ENCODE measurements at places on chromosomes 5 and 9.

GRCh38 chr9:18269561-18269960, 204.4 kb upstream of the ADAMTSL1 start:
- no peak for DNase-seq

DNA sequence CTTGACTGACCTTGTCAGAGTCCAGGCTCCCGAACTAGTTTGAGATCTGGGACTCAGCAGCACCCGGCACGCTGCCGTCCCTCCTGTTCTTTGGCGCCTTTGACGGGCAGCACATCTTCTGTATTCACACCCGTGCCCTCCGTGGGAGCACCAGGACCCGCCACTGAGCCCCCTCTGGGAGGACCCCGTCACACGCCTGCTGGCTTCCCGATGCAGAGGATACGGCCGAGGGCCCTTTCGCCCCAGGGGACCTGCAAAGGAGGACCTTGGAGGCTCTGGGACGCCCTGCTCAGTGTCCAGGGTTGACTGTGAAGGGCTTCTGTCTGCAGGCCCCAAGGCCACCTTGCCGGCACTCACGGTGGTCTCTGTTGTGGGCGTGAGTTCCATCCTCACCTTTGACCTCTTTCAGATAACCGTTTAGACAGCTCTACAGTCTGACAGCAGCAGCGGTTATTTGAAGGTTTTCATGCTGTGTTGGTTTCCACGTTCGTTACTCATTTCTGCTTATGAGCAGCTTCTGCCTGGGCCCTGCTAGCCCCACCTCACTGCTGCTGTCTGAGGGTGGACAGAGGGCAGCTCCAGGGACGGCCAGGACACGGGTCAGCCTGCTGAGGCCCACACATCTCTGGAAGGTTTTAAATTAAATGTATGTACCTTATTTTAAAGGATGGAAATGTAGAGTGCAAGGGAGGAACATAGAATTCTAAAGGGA, 12.6 kb upstream of the EXOC3 start:
- DNase-seq, result no peak

DNA sequence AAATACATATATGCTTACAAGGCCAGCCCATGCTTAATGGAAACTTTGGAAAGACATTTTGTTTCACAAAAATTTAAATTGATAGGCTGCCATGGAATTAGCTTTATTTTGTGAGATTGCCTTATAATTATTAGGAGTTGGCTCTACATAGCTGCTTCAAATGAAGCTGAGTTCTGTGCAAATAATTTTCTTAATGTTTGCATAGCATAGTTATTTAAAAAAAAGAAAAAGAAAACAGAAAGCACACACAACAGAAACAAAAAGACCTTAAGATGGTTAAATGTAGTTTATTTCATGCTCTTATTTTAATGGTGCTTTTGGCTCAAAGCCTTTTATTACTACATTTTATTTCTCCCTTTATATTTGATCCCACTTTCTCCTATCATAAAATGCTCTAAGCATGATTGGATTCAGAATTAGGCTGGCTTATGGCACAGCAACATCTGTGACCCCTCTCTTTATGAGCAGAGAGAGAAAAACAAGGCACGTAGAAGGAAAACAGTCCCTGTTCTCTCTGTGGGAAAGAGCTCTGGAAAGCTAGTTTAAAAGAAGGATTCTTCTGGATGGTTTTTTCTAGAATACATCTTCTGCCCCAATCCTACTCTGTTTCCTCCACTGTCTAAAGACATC, 530.5 kb downstream of the NTRK2 start:
- no peak for DNase-seq

- DNase-seq, result no peak
These were observed 46.9 kb downstream of the AHRR start for GRCh38 chr5:368183-369084.

DNA sequence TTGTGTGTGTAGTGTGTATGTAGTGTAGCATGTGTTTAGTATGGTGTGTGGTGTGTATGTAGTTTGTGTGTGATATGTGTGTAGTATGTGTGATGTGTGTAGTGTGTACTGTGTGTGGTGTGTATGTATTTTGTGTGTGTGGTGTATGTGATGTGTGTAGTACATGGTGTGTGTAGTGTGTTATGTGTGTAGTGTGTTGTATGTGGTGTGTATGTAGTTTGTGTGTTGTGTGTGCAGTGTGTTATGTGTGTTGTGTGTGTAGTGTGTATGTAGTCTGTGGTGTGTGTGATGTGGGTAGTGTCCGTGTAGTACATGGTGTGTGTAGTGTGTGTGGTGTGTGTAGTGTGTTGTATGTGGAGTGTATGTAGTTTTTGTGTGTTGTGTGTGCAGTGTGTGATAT, 40.0 kb downstream of the SYK start:
- no peak for DNase-seq

- no peak for DNase-seq
These were observed 4.6 kb downstream of the TEX48 start for GRCh38 chr9:114677418-114677817.

DNA sequence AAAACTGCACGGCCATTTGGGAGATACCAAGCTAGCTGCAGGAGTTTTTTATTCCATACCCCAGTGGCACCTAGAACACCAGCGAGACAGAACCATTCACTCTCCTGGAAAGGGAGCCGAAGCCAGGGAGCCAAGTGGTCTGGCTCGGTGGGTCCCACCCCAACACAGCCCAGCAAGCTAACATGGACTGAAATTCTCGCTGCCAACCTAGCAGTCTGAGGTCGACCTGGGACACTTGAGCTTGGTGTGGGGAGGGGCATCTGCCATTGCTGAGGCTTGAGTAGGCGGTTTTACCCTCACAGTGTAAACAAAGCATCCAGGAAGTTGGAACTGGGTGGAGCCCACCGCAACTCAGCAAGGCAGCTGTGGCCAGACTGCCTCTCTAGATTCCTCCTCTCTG, 108.9 kb upstream of the CHD1 start:
- DNase-seq, result peak; percentile 9

GRCh38 chr9:105405514-105406131, 42.2 kb upstream of the FSD1L start:
- peak; percentile 24 for DNase-seq

DNA sequence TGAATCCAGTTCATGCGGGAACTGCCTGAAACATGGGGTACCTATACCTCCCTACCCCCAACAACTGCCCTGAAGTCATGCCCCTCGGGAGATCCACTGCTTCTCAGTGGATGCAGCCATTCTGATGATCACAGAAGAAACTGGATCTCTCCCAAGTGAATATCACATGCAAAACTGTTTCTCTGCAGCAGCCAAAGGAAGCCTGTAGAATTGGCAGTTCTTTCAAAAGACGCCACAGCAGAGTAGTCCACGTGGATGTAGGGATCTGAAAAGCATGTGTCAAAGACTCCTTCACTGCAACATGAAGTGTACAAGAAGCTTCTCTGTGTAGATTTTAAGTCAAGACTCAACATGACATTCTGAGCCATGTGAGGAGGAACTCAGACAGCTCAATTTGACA, 286.7 kb downstream of the NR3C1 start:
- DNase-seq, result no peak

DNA sequence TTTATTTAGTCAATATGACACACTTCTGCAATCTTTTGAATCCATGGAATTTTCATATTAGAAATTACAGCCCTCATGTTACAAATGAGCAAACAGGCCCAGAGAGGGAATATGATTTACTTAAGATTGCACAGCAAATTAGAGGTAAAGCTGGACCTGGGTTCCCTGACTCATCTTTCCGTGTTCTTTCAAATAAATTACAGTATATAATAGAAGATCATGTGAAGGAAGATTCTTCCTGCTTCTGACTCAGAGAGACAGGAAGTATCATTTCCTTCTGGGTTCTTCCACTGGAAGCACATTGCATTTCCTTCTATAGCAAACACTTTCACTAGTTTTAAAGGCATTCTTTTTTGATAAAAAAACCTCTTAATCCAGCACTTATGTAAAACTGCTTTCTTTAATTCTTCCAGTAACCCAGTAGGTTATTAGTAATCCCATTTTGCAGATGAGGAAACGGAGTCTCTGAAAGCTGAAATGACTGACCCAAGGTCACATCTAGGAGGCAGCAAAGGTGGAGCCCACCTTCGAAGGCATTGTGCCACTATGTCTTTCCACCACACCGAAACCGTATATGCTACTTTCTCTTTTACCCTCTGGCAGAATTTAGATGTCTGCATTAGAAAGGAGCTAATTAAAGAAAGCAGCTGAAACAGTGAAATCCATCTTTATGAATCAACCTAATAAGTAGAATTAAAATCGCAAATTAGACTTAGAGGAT, 566.7 kb upstream of the KLF4 start:
- DNase-seq, result no peak

- no peak for DNase-seq
These were observed 6.7 kb upstream of the ZCCHC10 start for GRCh38 chr5:133032852-133033742.

DNA sequence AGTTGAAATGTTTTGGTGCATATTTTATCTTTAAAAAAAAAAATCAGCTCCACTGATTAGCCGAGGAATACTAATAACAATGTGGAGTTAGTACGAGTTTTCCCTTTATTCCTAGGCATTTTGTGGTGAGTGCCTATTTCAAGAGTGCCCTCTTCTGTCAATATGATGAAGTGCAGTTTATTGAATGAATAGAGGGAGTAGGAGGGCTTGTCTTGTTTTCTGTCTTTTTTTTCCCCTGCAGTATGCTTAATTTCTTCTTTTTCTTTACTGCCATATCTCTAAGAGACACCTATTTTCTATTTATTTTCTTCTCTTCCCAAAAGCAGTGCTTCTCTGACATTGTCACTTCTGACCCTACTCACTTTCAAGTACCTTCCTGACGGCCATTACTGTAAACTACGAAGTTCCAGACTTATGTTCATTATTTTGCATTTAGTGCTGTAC, 169.6 kb upstream of the PITX1 start:
- DNase-seq, result no peak

DNA sequence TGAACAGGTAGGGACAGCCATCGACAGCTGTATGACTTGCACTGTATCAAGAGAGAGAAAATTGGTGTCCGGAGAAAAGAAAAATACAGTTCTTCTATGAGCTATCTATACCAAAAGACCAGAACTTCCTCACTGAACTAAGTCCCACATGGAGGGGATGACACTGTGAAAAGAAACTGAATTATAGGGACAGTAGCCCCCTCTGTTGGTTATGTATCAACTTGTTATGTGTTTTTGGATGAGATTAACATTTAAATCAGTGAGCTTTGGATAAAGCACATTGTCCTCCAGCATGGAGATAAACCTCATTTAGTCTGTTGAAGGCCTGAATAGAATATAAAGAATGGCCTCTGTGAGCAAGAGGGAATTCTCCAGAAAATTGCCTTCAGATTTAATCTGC, 176.6 kb upstream of the SH3GL2 start:
- DNase-seq, result no peak

DNA sequence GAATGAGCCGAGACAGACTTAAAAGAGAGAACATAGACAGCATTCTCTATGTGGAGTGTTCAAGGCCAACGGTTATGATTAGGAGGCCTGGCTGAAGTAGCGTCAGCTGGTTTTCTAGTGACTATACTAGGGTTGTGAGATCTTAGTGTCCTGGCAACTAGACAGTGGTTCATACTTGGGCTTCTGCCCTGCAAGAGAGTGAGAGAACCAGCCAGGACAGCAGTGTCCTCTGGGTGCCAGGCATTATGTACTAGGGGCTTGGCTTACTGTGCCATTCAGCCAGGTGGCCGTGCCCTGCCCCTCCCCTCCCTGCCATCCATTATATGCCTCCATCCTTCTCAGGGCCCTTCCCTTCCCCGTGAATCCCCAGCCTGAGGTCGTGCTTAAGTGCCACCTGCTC, 56.8 kb downstream of the TRIO start:
- DNase-seq, result no peak

DNA sequence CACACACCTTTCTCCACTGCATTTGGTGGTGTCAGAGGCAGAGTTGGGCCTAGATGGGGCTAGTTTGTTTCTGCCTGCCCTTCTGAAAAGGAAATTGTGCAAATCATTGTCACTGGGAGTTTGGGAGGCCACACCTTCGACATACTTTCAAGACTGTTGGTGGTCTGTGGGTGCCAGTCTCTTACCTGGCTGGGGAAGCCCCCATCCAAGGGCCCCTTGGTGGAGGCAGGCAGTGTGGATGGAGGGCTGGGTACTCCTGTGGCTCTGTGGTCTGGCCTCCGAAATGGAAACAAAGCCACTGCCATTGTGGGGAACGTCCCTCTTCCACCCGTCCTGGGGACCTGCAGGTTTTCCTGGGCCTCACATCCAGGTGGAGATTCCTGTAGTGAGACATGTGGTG, 10.9 kb upstream of the PHYHD1 start:
- DNase-seq, result no peak

GRCh38 chr9:38107811-38108304, 38.8 kb upstream of the SHB start:
- no peak for DNase-seq

- no peak for DNase-seq
These were observed 875 bp downstream of the ACO1 start for GRCh38 chr9:32385152-32385884.

- peak; percentile 55 for DNase-seq
These were observed 238.1 kb downstream of the ROR2 start for GRCh38 chr9:91711755-91712601.

- no peak for DNase-seq
These were observed 3.2 kb upstream of the TMEM245 start for GRCh38 chr9:109122726-109123621.

DNA sequence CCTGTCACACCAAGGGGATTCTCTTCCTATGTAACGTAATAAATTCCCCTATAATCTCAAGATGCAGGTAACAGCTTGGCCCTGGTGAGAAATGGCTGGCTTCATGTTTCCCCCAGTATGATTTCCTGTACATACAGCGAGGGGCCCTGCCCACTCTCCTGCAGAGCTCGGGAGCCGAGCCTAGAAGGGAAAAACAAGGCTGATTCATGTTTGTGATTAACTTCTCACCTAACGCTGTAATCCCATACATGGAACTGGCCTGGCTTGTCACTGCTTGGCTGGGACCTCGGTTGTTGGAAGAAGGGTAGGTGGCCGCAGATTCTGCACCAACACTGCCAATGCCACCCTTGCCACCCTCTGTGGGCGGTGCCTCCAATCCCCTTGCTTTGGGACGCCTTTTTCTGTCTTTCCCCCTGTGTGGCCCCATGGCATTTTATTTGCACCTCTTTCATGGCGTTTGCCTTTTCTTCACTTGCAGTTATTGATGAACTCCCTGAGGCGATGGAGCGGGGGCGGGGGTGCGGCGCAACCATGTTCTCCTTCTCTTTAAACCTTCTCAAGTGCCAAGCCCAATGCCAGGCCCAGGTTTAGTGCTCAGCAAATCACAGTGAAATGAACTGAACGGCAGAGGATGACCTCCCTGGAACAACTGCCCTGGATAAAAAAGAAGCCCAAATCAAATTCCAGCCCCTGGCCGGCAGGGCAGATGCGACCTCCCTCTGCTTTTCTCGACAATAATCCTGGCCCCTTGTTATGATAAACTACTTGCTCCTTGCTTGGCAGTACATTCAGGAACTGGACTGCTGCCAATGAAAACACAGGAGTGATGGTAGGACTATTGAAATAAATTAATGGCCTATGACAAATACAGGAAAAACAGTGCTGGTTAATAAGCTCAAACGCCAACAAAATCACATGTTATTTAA, 108.1 kb downstream of the TMEM174 start:
- no peak for DNase-seq

DNA sequence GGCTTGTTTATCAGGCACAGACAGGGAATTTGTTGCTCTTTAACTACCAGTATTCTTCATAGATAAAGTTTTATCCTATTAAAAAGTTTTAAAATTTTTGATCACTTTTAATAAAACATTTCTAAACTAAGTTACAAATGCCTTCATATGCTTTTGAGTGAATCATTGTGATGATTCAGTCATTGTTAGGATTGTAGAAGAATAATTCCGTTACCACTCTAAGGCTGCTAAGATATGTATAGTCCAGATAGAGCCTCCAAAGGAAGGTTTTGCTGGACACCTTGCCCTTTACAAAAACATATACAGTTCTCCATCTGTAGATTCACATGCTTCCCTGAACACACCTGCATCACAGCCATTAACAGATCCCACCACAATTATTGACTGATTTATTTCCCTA, 233.7 kb downstream of the SPOCK1 start:
- DNase-seq, result no peak
